Hematopoietic multipotent progenitor cell (in vitro differentiated cells): ENCODE measurements at places on chromosomes 3 and 15. TPM values are rescaled to one million over a fixed set of nuclear protein-coding genes. Genes with fewer than 3 reads are reported as not detected.

The TF gene
- total RNA-seq: under 0.01 TPM

- no peak for DNase-seq
Measured at GRCh38 chr3:140711390-140712035, 33.6 kb downstream of the TRIM42 start.

- DNase-seq: no peak
Measured at GRCh38 chr3:71061037-71061436, 522.5 kb downstream of the FOXP1 start.

DNA sequence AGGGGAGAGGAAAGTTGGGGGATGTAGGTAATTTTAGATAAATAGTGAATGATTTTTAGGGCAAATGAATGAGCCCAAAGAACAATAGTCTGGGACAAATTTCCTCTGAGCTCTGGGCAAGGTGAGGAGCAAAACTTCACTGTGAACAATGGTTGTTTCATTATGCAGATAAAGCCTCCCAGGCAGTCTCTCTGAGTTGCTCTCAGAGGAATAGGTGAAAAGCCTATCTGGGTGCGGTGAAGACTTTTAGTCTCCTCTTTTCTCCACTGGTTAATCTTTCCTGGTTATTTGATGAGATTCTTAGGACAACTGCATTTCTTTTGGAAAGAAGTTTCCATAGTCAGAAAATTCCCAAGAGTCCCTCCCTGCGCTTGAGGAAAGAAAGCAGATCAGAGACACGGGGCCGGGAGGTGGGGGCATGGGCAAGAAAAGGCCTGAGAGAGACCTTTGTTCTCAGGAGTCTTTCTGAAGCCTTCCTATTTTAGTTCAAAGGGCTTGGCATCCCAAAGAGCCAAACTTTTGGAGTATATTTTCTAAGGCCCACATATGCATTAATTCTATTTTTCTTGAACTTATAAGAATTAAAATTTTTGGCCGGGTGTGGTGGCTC, 353.6 kb upstream of the SLCO3A1 start:
- DNase-seq: no peak

DNA sequence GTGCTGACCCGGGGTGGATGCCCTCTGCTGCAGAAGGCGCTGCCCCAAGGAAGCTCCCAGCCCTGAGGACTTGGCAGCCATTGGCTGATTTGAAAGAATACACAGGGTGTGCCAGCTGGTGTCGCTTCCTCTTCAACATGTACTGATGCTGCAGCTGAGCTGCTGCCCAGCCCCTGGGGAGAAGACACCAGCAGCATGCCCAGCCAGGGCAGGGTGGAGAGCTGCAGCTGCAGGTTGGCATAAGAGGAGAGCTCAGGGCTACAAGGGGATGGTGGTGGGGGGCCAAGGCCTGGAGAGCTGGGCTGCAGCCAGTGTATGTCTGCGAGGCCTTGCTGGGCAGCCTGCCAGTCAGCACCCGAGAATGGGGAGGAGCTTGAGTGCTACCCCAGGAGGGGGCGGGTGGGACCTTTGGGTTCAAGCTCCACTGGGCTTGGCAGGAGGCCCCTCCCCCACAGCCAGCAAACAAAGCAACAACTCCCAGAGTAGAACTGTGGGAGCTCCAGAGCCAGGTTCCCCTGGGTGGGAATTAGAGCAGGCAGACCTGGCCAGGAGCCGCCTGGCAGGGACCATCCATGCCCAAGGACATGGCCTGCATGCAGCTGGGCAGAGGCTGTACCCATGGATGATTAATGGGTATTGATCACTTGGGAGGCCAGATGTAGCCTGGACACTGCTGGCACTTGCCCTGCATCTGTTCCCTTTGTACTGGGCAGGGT, 9.2 kb upstream of the SEMA4B start:
- peak; percentile 49 for DNase-seq

- DNase-seq: no peak
Measured at GRCh38 chr15:55552926-55553325, 35.2 kb downstream of the PYGO1 start.

GRCh38 chr3:7204848-7205156, 343.9 kb downstream of the GRM7 start:
- no peak for DNase-seq
